ENCODE measurements at places on chromosomes 7 and 10.

GRCh38 chr7:553636-554111 lies 34.0 kb upstream of the PDGFA start:
- no peak for DNase-seq

DNA sequence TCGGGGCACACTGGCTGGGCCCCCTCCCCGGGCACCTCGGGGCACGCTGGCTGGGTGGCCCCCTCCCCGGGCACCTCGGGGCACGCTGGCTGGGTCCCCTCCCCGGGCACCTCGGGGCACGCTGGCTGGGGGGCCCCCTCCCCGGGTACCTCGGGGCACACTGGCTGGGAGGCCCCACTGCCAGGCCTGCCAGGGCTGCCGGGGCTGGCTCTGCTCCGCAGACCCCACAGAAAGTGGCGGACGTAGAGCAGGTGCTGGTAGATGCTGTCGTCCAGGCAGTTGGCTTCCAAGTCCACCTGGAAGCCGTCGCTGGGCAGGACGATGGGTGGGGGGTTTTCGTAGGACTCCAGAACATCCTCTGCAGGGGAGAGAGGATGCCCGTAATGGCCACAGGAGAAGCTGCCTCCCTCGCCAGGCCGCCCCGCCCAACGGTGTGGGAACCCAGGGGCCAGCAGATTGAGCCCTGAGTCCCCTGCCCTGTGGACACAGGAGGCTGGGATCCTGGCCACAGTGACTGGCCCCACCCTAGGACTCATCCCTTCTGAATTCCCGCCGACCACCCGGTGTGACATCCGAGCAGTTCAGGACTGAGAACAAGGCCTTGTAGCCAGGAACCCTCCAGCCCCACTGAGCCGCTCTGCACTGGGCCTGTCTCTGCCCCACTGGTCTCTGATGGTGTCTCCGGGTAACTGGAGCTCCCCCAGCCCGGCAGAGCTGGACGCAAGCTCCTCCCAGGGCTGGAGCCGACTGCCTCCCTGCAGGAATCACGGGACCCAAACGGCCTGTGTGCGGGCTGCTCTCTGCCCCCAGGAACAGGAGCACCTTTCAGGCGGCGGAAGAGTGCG lies 28.2 kb downstream of the AP5Z1 start:
- no peak for DNase-seq

DNA sequence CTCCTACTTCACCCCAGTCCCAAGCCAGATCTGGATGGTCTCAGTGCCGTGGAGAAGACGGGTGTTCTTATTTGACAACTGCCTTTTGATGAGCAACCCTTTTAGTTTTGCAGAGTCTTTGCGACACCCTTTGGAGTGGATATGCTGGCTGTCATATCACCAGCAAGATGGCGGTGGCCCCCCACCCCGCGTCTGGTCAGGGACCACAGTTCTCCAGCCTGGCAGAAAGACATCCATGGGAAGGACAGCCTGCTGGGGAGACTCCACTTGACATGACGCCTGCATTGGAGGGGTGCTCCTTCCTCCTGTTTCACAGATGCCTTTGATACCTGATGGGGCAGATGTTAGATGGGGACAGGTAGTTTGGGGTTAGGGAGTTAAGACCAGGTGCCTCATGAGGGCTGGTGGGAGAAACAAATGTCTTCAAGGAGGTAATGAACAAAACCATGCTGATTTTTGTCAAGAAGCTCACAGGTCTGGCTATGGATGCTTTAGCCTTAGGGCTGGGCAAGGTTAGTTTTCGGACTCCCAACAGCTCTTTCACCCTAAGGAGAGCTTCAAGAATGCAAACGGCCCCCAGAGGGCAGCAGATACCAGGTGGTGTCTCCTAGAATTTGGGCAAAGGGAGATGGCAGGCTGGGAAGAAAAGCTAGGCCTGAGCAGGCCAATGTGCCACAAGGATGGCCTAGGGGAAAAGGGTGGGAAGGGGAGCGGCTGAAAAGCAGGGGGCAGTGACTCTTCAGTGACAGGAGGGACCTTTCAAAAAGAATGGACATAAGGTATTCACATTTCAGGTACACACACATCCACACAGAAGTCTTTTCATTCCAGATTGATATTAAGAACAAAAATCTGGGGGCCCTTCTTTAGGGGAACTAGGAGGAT lies 95.2 kb downstream of the CLEC2L start:
- peak; percentile 41 for DNase-seq

- DNase-seq: no peak
These were observed 26.2 kb upstream of the CCSER2 start for GRCh38 chr10:84302223-84302622.

GRCh38 chr7:40866601-40867000 lies 731.8 kb downstream of the SUGCT start:
- DNase-seq: no peak

DNA sequence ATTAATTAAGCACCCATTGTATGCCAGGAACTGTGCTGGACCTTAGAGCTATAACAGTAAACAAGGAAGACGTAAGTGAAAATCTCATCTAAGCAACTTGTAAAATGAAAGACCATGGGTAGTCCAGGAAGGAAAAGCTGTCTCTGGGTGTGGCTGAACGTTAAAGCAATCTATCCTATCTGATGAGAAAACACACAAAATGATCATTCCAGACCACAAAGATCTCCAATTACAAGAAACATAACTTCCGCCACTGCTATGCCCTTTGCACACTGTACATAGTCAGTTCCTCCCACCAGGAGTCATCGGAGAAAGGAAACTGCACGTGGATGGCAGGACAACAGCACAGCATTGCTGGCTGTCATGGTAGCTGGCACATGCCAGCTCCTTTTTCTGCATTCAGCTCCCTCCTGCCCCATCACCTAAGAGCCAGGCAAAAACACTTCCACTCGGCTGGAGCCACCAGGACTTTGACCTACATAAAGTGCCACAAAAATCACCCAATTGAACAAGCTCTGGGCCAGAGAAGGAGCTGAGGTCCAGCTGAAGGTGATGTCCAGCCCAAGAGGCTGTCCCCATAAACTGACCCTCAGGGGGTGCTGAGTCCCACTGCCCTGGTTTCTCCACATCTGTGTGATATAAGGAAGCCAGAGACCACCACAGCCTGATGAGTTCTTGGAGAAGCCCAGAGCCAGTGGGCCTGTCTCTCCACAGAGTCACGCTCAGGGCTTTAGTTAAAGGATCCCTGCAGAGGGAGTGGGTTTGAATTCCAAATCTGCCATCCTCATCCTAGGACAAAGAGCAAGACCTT lies 56.4 kb downstream of the STEAP1B start:
- no peak for DNase-seq

DNA sequence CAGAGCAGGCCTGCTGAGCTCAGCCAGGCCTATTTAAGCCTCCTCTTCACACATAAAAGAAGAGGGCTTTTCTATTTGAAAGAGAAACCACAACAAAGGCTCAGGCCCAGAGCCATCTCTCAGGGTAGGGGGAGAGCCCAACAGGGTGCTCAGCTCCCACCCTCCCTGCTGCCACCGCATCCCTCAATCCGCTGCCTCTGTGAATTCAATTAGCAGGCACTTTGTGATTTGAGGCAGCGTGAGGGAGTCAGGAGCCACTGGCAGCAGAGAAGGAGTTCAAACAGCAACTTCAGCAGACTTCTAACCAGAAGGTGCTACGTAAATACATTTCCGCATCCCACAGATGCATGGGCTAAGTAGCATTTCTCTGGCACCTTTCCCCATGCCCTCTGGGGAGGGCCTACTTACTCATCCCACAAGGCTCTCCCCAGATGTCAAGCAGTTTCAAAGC lies 45.2 kb downstream of the LRRC20 start:
- DNase-seq: no peak

GRCh38 chr7:47932466-47933037 lies 15.7 kb downstream of the PKD1L1 start:
- DNase-seq: no peak

GRCh38 chr7:1754345-1754908 lies 84.3 kb downstream of the ELFN1 start:
- no peak for DNase-seq

- DNase-seq: no peak
These were observed 254.5 kb downstream of the BUB3 start for GRCh38 chr10:123408660-123409059.

- no peak for DNase-seq
These were observed 199.1 kb upstream of the NRP1 start for GRCh38 chr10:33533612-33534011.

DNA sequence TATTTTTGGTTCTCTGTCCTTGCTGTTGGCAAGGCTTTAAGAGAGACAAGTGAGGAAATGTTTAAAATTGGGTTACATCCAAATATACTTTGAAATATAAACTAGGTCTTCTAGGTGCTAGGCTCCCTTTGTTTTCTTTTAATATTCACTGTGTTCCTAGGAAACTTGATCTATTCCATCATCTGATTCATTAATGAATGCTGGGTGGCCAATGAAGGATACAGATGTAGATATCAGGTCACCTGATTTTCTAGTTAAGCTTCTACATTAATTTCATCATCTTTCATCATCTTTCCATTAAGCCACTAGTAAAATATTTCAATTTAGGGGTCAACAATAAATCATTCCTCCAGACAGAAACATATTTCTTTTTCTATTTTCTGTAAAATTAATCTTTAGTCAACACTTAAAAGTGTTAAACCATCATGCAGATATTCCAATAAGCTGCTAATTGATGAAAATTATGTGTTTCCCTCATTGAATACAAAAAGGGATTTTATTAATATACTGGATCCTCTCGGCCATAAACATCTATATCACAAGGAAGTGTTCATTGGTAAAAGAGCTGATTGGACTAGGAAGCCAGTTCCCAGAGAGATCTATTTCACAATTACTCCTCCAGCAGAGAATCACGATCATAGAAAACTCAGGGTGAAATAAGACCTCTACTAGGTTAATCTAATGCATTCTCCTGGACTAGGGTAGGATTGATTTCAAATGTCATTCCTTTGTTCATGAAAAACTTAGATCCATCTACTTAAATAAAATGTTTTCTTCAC lies 14.7 kb downstream of the HGF start:
- DNase-seq: no peak

- no peak for DNase-seq
These were observed 897 bp upstream of the RAMP3 start for GRCh38 chr7:45156516-45157272.
